Fibroblast of skin of left biceps (primary cell): ENCODE measurements at places on chromosomes 4 and X.

DNA sequence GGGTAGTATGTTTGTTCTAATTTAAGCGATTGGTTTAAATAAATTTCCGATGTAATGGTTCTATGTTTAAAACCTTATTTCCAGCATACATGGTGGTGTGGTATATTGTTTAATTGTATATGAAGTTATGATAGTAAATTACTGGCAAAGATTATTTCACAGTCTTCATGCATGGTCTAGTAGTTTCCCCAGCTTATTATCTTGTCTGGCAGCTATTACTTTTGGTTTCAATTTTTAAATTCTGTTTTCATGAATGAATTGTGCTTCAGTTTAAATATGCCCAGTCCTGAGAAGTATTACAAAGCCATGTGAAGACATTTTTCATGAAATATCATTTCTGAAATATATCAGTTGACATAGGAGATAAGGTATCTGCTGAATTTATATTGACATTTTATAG lies 6.3 kb downstream of the ALG13 start:
- DNase-seq: no peak

GRCh38 chr4:76091052-76091451 lies 16.5 kb downstream of the ART3 start:
- no peak for DNase-seq

DNA sequence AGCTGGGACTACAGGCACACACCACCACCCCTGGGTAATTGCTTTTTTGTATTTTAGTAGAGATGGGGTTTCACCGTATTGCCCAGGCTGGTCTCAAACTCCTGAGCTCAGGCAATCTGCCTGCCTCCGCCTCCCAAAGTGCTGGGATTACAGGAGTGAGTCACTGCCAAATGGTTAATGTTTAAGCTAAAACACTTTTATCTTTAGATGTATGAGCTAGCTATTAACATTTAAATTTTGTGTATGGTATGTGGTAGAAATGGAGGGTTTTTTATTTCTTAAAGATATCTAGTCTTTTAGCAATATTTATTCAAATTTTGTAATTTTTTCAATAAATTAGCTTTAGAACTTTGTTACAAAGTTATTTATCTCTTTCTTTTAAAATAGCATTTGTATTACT lies 1659.8 kb upstream of the ADGRL3 start:
- DNase-seq: no peak

- no peak for DNase-seq
Observed at GRCh38 chr4:126719852-126720251, 912.9 kb upstream of the INTU start.

- no peak for DNase-seq
Observed at GRCh38 chrX:23656091-23656490, 11.2 kb upstream of the PRDX4 start.
